ENCODE measurements at places on chromosomes 2 and 18.

DNA sequence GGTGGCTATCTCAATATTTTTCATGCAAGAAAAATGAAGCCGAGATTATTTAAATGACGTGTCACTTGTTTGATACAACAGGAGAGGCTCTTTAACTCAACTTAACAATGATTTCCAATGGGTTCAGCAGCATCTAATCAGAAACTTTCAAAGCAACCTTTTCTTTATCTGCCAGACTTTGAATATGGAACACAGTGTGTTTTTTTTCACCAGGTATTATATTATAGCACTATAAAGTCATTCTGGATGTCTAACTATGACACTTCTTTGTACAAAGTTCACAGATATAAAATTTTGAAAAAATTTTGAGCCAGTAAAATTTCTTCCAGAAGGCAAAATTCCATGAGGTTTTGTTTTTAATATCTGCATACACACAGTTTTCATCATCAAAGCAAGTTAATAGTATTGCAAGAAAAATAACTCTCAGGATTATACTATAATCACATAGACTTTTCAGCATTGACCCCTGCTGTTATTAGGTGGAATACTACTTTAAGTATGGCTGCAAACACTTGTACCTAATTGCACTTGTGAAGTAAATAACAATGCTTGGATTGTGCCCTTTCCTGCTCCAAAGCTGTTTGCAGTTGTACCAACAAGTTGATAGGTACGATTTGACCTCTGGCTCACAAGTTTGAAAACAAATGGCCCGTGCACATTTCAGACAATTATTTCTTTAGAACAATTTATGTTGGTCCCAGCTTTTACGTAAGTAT is 44.0 kb upstream of the DSG1 start:
- no peak for DNase-seq

DNA sequence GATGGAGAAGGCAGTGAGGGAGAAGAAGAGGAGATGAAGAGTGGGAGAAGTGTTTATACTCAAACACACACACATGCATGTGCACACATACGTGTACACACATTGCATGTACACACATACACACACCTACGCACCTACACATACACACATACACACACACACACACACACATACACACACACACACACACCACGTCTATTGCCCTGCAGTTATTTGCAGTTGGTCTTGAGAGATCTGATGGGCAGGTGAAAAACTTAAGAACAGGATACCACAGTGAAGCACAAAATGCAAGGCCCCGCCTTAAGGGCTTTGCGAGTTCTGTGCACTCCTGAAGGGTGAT is 190.2 kb downstream of the MYCN start:
- DNase-seq = no peak

GRCh38 chr2:28523902-28524301 is 28.0 kb downstream of the PLB1 start:
- DNase-seq = no peak

- DNase-seq = no peak
Observed at GRCh38 chr2:42618116-42618515, 49.7 kb downstream of the MTA3 start.

- DNase-seq = no peak
Observed at GRCh38 chr18:693466-694187, 18.8 kb downstream of the ENOSF1 start.
